Fibroblast of skin of right quadriceps (primary cell): ENCODE measurements at places on chromosomes 3 and 15.

DNA sequence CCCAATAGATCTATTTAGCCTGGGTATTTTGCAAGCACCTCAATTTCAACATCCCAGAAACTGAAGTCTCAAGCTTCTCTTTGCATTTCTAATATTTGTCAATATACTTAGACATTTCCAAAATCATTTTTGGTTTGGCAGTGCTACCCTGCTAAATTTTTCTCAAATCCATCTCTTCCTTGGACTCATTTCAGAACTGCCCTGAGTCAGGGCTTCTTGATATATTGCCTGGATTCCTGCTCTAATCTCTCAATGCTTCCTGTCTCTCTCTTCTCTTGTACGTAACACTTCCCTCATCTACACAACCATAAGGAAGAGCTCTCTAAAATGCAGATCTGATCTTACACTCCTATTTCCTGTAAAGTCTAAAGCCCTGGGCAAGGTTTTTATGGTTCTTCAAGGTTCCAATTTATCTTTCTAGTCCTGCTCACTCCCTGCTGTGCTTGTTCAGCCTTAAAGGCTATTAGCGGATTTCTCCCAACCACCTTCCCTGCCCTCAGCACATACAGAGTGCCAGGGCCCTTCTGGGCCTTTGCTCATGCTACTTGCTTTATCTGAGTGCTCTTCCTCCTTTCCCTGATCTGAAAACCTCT, 53.0 kb upstream of the MME start:
- peak; percentile 91 for DNase-seq

- peak; percentile 19 for DNase-seq
Observed at GRCh38 chr3:101091489-101091888, 98.3 kb upstream of the ABI3BP start.

DNA sequence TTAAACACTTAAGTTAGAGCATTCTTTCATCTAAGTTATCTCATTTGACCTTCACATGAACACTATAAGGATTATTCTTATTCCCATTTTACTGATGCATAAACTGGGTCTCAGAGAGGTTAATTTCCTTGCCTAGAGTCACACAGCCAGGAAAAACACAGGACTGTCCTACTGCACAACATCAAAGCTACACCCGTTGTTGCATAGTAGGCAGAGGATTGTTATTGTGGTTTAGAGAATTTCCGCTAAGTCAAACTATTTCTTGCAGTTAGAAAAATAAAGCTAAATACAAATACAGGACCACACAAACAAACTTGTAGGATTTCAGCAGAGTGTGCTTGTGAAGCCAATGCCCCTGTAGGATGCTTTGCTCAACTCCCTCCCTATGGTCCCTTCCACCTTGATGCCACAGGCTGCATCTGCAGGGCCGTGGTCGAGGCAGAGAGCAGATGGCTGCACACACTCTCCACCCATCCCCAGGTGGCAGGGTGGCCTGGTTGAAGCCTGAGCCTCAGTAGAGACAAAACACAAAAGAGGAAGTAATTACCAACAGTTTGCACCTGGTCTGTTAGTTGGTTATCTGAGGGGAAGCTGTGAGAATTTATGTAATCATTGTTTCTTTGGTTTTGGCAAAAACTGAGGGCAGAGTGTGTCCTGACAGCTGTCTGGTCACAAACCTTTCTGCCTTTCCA, 41.1 kb upstream of the SKOR1 start:
- DNase-seq: no peak

GRCh38 chr3:176403531-176403930, 793.8 kb downstream of the TBL1XR1 start:
- DNase-seq: no peak

- no peak for DNase-seq
Observed at GRCh38 chr3:74575857-74576256, 38.6 kb downstream of the CNTN3 start.

GRCh38 chr15:92928225-92928750, 28.2 kb downstream of the CHD2 start:
- DNase-seq: no peak

DNA sequence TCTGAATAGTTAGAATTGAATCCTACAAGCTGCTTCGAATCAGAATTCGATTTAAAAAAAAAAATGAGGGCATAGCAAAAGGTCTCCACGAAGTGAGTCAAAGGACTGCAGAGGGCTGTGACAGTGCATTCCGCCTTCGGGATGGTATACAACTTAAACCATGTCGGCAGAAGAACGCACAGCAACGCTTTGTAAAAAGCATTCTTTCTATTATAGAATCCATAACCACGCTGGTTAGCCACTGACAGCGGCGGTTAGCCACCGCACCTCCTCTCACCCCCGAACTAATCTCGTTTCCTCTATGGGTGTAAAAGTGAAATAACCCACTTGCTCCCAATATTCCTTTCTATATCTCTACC, 664 bp upstream of the PIK3CA start:
- DNase-seq: no peak

GRCh38 chr3:126287536-126288241, 69.5 kb downstream of the KLF15 start:
- peak; percentile 34 for DNase-seq

DNA sequence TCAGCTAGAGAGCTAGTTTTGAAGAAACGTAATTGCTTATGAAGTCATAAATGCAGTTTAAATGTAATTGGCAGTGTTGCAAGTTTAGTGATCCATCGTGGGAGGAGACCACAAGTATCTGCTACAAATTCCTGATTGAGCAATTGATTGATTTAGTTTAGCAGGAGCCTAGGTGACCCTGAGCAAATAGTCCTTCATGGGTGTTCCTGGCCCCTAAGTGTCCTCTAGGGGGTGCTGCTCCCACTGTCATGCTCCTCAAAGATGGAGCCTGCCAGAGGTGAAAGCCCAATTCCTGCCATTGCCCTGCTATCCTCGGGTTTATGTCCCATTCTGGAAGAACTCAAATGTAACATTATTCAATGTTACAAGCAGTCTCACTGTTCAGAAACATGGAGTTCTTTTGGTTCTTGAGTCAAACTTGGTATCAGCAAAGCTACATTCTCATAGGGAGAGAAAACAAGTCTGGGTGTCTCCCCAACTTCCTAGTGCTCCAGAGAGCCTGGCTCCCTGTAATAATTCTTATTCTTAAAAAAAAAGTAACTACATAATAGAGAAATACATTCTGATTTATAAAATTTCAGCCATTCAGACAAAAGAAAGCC, 29.8 kb upstream of the SENP5 start:
- DNase-seq: peak; percentile 52

GRCh38 chr3:185758912-185759311, 65.9 kb downstream of the IGF2BP2 start:
- no peak for DNase-seq

DNA sequence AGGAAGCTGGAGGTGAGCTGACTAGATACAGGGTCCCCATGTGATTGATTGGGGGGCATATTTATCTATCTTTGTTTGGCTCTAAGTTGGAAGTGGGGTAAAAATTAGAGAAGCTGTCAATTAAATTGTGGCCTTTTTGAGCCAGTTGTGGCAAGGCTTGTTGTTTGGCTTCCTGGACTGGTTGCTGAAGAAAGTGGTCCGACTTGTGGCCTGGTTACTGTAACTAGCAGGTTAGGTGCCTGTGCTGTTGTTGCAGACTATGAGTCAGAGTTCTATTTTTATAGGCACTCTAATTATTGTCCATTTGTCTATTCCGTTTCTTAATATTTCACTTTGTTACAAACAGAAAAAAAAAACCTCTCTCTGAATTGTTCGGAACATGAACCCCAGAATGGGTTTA, 129.1 kb upstream of the CNTN6 start:
- DNase-seq: no peak

- peak; percentile 9 for DNase-seq
Observed at GRCh38 chr3:72810659-72811434, 37.4 kb downstream of the SHQ1 start.

- no peak for DNase-seq
Observed at GRCh38 chr15:78023865-78024518, 53.5 kb downstream of the TBC1D2B start.

- peak; percentile 20 for DNase-seq
Observed at GRCh38 chr3:179292450-179292849, 30.4 kb upstream of the ZNF639 start.

DNA sequence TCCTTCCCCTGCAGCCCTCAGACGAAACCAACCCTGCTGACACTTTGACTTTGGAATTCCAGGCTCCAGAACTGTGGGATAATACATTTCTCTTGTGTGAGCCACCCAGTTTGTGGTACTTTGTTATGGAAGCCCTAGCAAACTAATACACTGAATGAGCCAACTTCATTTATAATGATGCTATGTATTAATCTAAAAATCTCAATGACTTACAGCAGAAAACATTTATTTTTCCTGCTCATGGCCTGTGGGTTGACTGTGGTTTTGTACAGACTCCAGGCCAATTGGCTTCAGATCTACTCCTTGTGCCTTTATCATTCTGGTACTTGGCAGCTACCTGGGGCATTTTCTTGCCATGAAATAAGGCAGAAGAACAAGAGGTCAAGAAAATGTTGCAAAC, 152.4 kb downstream of the EBLN2 start:
- DNase-seq: peak; percentile 57

GRCh38 chr15:97547381-97547780, 413.1 kb upstream of the ARRDC4 start:
- DNase-seq: no peak

GRCh38 chr3:19644405-19644804, 289.6 kb downstream of the EFHB start:
- no peak for DNase-seq

- peak; percentile 39 for DNase-seq
Observed at GRCh38 chr15:90300988-90301706, 35.7 kb downstream of the NGRN start.

DNA sequence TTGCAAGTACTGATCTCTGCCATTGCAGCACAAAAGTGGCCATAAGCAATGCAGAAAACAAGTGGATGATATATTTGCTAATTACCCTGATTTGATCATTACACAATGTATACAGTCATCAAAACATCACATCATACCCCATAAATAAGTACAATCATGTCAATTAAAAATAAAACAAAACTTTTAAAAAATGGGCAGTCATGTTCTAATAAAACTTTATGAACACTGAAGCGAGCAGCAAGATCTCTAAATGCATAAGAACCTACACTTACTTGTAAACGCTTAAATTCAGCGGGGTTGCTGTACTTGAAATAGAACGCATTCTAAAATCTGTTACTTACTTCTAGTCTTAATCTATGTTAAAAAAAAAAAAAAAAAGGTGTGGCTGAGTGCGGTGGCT, 73.4 kb downstream of the AQR start:
- DNase-seq: no peak

- DNase-seq: no peak
Observed at GRCh38 chr3:123503203-123503602, 54.3 kb upstream of the ADCY5 start.

GRCh38 chr3:127750226-127751031, 71.9 kb downstream of the MGLL start:
- DNase-seq: peak; percentile 83

DNA sequence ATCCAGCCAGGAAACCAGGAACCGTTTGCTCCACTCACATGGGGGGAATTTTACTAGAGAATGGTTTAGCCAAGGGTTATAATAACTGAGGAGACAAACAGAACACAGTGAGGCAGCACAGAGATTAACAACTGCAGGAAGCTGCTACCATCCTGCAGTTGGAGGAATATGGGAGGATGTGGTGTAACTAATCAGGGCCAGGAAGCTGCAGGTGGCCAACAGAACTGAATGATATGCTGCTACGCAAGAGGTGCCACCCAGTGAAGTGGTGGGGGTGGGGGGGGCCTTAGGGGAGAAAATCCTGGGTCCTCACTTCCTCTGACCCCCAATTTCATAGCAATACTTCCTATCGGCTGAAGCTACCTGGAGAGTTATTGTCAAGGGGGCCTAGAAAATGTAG, 306.4 kb upstream of the STT3B start:
- no peak for DNase-seq

- peak; percentile 82 for DNase-seq
Observed at GRCh38 chr15:51144021-51144532, 49.4 kb upstream of the TNFAIP8L3 start.

DNA sequence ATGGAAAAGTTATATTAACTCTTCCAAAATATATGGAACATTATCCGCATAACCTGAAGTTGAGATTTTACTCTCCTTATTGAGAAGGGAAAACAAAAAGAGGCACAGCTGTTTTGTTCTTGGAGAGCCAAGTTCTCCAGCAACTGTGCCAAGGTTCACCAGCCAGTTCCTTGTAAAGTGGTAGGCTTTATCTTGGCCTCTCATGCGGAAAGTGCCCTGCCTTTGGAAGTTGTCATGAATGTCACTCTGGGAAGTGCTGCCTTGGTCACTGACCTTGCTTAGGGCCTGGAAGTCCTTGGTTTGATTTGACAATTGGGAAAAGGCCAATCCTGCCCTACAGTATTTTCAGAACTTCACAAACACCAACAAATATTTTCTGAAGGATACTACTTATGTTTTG, 44.2 kb upstream of the THRB start:
- no peak for DNase-seq

DNA sequence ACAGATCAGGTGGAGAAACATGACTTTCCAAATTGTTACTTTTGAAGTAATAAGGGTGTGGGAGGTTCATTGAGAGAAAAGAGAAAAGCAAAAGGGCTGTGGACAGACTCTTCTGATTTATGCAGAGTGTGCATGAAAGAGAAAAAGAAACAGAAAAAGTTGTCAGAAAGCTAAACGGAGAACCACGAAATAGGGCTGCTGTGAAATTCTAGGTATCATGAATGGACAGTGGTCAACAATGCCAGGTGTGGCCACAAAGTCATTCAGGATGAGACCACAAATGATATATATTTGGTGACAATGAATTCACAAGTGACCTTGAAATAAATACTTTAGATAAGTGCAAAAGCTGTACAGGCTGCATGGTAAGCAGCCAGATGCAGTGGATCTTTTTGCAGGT, 170.1 kb downstream of the IL5RA start:
- DNase-seq: no peak
